H1 (cell line): ENCODE measurements at places on chromosomes 4 and X. TPM values are rescaled to one million over a fixed set of nuclear protein-coding genes. Genes with fewer than 3 reads are reported as not detected.

GRCh38 chr4:67198727-67199126, 346.6 kb downstream of the CENPC start:
- H3K4me3 ChIP-seq = no peak overlapping the region
- H3K4me1 ChIP-seq = no peaks in the 10 kb centered on the region
- no peaks in the 10 kb centered on the region for H3K27me3 ChIP-seq
- no peak overlapping the region for H3K27ac ChIP-seq
- no peak for DNase-seq
- no peaks in the 10 kb centered on the region for H3K36me3 ChIP-seq

DNA sequence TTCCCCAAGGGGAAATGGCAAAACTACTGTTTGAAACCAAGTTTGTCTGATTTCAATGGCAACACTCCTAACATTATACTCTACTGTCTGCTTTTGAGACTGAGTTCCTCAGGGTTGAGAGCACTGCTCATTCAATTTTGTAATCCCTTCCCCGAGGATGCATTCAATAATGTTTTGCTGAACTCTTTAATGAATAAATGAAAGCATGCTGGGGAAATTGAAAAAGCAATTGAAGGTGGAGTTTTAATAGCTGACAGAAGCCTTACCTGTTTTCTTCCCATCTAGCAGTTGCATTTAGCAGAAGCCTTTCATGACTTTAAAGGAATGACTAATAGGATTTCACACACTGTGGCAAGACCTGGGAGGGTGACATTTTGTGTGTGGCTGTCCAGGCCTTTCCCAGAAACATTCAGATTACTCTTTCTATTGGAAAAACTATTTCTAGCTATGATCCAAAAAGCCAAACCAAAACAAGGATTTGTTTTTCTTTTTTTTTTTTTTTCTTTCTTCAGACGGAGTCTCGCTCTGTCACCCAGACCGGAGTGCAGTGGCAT, 45.1 kb downstream of the DTHD1 start:
- H3K36me3 ChIP-seq = no peaks in the 10 kb centered on the region
- DNase-seq = no peak
- H3K4me1 ChIP-seq = no peaks in the 10 kb centered on the region
- H3K27ac ChIP-seq = no peak overlapping the region

DNA sequence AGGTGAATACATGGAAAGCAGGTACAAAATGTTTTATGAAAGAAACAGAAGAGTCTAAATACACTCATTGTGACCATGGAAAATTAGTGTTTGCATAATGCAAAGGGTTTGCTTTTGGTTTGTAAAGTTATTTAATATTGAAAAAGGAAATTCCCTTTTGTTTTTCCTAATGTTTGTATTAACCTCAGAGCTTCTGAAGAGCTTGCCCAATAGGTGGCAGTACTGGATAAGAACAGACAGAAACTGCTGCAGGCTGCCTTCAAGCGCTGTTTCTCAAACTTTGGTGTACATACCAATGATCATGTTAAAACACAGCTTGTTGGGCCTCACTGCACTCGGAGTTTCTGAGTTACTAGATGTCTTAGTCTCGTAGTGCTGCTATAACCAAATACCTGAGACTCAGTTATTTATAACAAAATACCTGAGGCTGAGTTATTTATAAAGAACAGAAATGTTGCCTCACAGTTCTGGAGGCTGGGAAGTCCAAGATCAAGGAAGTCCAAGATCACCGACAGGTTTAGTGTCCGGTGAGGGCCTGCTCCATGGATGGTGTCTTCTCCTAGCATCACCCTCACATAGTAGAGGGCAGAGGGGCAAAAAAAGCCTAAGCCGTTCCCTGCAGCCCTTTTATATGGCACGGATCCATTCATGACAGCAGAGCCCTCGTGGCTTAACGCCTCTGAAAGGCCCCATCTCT, 54.2 kb downstream of the SUPT20HL2 start:
- no peak overlapping the region for H3K4me3 ChIP-seq
- H3K36me3 ChIP-seq = no peaks in the 10 kb centered on the region
- DNase-seq = no peak
- no peak overlapping the region for H3K27ac ChIP-seq
- H3K4me1 ChIP-seq = no peaks in the 10 kb centered on the region

- no peak overlapping the region for H3K27ac ChIP-seq
- H3K4me3 ChIP-seq = no peak overlapping the region
- H3K27me3 ChIP-seq = no peaks in the 10 kb centered on the region
- no peaks in the 10 kb centered on the region for H3K4me1 ChIP-seq
These were observed 135.3 kb upstream of the HS3ST1 start for GRCh38 chr4:11564021-11564420.

- no peak for DNase-seq
- no peaks in the 10 kb centered on the region for H3K27me3 ChIP-seq
- no peaks in the 10 kb centered on the region for H3K4me1 ChIP-seq
- no peak overlapping the region for H3K27ac ChIP-seq
These were observed 38.2 kb upstream of the OCIAD2 start for GRCh38 chr4:48944756-48945241.

DNA sequence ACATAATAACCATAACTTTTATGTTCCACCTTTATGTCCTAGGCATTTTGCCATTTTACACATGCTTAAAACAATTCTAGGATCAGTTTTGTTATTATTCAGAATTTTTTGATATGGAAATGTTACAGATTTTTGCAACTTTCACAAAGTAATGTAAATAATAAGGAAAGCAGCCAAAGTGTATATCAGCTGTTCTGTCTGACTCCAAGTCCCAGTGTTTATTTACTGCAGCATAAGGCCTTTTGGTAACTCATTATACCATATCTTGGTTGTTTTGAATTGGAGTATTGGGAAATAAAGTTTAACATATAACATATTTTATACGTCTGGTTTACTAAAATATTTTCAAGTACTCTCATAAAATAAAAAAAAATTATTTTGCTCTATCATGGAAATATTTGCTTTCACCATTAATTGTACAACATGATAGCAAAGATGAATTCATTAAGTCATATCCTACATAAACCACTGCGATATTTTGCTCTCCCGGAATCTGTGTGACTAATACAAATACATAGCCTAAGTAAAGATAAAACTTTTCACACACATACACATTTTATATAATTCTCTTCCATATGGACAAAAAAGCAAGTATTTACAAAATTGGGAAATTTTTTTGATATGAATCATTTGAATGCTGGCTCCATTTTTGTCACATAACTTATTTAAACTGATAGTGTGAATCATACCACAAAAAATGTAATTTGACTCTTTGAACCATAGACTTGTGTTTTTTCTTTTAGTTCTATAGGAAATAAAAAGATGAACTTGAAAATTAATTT, 399.0 kb downstream of the PABPC4L start:
- no peak for DNase-seq
- no peaks in the 10 kb centered on the region for H3K36me3 ChIP-seq
- H3K4me3 ChIP-seq = no peak overlapping the region

GRCh38 chrX:110321670-110322069, 3.8 kb upstream of the AMMECR1 start:
- H3K27me3 ChIP-seq = no peaks in the 10 kb centered on the region
- no peak for DNase-seq
- no peaks in the 10 kb centered on the region for H3K36me3 ChIP-seq
- H3K4me3 ChIP-seq = no peak overlapping the region
- H3K4me1 ChIP-seq = peaks cover 2% of the 10 kb centered on the region; the same call in 1 of the 2 replicates
- H3K27ac ChIP-seq = no peak overlapping the region

DNA sequence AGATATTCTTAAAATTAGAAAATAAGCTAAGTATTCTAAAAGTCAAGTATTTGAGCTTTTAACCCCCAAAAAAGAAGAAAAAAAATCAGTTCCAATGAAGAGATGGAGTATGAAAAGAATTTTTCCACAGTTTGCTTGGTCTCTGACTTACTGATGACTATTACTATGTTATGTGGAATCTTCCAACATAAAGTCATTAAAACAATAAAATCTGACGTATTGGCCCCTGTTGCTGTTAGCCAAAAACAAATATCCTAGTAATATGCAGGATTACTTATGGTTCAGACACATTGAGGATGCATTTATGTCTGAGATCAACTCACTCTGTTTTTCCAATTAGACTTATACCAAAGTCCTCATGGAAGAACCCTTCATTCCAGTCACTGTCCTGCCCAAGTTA, 517.2 kb upstream of the ADGRL3 start:
- H3K27me3 ChIP-seq = no peaks in the 10 kb centered on the region
- no peaks in the 10 kb centered on the region for H3K36me3 ChIP-seq
- no peak overlapping the region for H3K27ac ChIP-seq
- DNase-seq = no peak
- H3K4me3 ChIP-seq = no peak overlapping the region
- no peaks in the 10 kb centered on the region for H3K4me1 ChIP-seq

DNA sequence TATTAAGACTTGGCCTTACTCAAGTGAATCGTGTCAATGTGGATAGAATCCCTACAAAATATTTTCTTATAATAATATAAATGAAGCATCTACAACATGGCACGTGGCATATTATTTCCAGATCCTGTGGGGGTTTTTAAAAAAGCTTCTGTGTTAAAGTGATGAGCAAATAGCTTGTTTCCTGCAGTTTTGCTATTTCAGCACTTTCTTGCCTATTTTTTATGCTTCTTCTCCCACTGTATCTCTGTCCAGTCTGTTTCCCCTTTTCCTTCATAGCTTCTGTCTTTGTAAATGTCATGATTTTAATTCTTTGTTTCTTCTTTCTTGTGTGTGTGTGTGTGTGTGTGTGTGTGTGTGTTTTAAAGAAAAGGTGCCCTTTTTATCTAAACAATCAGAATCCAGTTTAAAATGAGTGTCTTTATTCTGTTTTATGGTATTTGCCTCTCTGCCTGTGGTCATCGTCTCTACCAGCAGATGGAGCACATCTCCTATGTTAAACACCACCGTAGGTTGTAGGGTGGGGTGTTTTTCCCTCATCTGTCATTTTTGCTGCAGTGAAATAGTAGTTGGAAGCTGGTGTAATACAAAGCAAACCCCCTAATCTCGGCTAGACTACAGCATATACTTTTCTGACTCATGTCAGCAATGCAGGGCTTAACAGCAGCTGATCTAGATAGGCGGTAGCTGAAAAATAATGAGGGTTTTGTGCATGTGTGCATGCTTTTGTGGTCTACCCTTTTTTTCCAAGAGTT, 33.1 kb downstream of the FTHL17 start:
- H3K4me3 ChIP-seq = no peak overlapping the region
- peak; percentile 40 for DNase-seq
- H3K36me3 ChIP-seq = no peaks in the 10 kb centered on the region
- H3K4me1 ChIP-seq = no peaks in the 10 kb centered on the region
- no peak overlapping the region for H3K27ac ChIP-seq

GRCh38 chrX:2451501-2452316, 49.1 kb downstream of the DHRSX start:
- H3K4me1 ChIP-seq = peaks cover 7% of the 10 kb centered on the region; the same call in 1 of the 2 replicates
- H3K4me3 ChIP-seq = no peak overlapping the region
- DNase-seq = no peak
- peak overlapping the region; percentile 55; the same call in 1 of the 2 replicates for H3K27ac ChIP-seq
- H3K27me3 ChIP-seq = no peaks in the 10 kb centered on the region

GRCh38 chr4:99047710-99048109, 40.9 kb downstream of the ADH5 start:
- no peak overlapping the region for H3K4me3 ChIP-seq
- no peak overlapping the region for H3K27ac ChIP-seq
- no peaks in the 10 kb centered on the region for H3K4me1 ChIP-seq
- H3K27me3 ChIP-seq = no peaks in the 10 kb centered on the region

FAM13A gene
- 16.2 and 16.5 TPM in 2 replicates for total RNA-seq

RPL39 gene
- 1,901 and 1,942 TPM in 2 replicates for total RNA-seq

DCAF12L2 gene
- total RNA-seq = 0.99 and 1.1 TPM in 2 replicates

DNA sequence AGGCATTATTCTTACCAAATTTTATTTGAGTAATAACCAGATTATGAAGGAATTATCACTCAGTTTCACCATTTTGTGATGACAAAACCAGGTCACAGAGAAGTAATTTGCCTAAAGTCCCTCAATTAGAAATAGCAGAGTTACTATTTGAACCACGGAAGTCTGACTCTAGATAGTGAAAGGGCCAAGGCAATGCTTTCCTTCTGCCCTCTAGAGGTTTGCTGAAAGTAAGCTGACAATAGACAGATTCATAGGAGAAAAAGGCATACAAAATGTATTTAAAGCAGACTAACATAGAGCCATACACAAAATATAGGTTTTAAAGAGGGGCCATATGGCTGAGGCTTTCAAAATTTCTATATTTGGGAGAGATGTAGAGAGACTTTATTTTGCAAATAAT, 43.1 kb downstream of the CXXC4 start:
- no peak for DNase-seq
- H3K4me1 ChIP-seq = no peaks in the 10 kb centered on the region
- H3K27me3 ChIP-seq = no peaks in the 10 kb centered on the region
- H3K4me3 ChIP-seq = no peak overlapping the region

FGFRL1 gene
- total RNA-seq = 18.8 and 18.9 TPM in 2 replicates

MXRA5 gene
- 1.5 and 1.7 TPM in 2 replicates for total RNA-seq

CXCL6 gene
- total RNA-seq = 7.6 and 8.0 TPM in 2 replicates

DNA sequence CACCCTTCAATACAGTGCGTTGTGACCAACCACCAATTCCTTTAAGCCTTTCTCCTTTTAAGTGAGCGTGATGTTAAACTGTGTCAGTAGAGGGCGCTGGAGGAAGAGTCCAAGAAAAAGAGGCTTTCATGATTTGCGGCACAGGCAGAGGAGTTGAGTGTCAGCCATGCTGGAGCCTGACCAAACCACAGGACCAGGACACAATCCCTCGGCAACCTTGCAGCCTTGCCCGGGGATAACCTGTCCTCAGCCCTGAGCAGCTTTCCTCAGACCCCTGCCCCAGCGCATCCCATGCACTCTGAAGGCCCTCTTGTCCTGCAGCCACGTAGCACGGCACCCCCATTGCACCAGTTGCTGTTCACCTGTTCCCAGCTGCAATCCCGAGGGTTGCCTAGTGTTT, 53.5 kb upstream of the SMIM31 start:
- no peaks in the 10 kb centered on the region for H3K27me3 ChIP-seq
- peak; percentile 81 for DNase-seq
- no peaks in the 10 kb centered on the region for H3K4me1 ChIP-seq
- H3K4me3 ChIP-seq = no peak overlapping the region
- H3K27ac ChIP-seq = no peak overlapping the region
- H3K36me3 ChIP-seq = no peaks in the 10 kb centered on the region

- no peak overlapping the region for H3K4me3 ChIP-seq
- H3K27ac ChIP-seq = no peak overlapping the region
- no peaks in the 10 kb centered on the region for H3K4me1 ChIP-seq
- H3K36me3 ChIP-seq = no peaks in the 10 kb centered on the region
- no peak for DNase-seq
- no peaks in the 10 kb centered on the region for H3K27me3 ChIP-seq
These were observed 48.7 kb upstream of the ARHGEF6 start for GRCh38 chrX:136829413-136829812.

GRCh38 chr4:137754652-137755471, 222.6 kb upstream of the PCDH18 start:
- H3K27me3 ChIP-seq = no peaks in the 10 kb centered on the region
- no peaks in the 10 kb centered on the region for H3K4me1 ChIP-seq
- H3K4me3 ChIP-seq = no peak overlapping the region
- H3K27ac ChIP-seq = no peak overlapping the region

CFAP47 gene
- 0.04 TPM in 1 of 2 replicates, not detected in the other for total RNA-seq

- peaks cover 78% of the 10 kb centered on the region for H3K36me3 ChIP-seq
- no peak for DNase-seq
- no peak overlapping the region for H3K4me3 ChIP-seq
- no peak overlapping the region for H3K27ac ChIP-seq
- no peaks in the 10 kb centered on the region for H3K27me3 ChIP-seq
These were observed 21.1 kb downstream of the NOP14 start for GRCh38 chr4:2942037-2942531.
